Frontal cortex (tissue), 4 donors: ENCODE measurements at places on chromosomes 1 and 21. TPM values are rescaled to one million over a fixed set of nuclear protein-coding genes. Genes with fewer than 3 reads are reported as not detected.

DNA sequence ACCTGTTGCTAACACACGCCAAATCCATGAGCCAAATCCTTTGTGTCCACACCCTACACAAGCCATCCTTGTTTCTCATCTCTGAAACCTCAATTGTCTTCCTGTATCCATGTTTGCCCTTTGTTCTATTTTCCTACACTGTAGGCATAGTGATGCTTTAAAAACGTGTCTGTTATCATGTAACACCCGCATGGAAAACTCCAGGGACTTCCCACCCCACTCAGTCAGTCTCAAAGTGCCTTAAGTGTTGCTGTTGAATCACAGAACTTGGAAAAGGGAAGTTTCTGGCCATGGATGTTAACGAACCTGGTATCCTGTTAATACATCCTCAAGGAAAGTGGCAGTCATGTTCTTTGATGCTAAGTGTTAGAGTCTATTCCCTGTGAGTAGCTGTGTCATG is 9.7 kb downstream of the OR2T11 start:
- no peak for DNase-seq

- DNase-seq, result no peak
Observed at GRCh38 chr1:108598340-108598739, 38.4 kb downstream of the EEIG2 start.

The FMO2 gene
- total RNA-seq, result 0.41 TPM

The NRDC gene
- 65.2 TPM for total RNA-seq

- DNase-seq, result no peak
Observed at GRCh38 chr1:168726281-168726680, 2.7 kb downstream of the DPT start.

GRCh38 chr21:45538381-45539045 is 3.7 kb downstream of the SLC19A1 start:
- DNase-seq, result no peak
